ENCODE measurements at places on chromosomes 2 and 18.

DNA sequence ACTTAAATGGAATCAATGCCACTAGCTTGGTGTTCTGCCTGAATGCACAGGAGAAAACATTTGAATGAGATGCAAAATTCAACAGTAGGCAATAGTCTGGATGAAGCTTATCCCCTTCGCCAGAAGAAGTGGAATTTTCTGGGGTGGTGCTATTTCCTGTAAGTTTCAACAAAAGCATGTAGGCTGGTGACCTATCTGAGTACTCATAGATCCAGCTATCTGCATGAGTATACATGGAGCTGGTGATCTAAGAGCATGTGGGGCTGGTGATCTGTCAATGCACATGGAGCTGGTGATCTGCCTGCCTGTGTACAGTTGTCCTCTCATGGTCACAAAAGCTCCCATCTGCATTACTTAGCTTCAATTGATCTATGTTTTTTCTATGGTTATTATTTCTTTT is 71.2 kb downstream of the SLC9A4 start:
- DNase-seq, result no peak

- DNase-seq, result no peak
These were observed 22.9 kb downstream of the GPR35 start for GRCh38 chr2:240648155-240648649.

DNA sequence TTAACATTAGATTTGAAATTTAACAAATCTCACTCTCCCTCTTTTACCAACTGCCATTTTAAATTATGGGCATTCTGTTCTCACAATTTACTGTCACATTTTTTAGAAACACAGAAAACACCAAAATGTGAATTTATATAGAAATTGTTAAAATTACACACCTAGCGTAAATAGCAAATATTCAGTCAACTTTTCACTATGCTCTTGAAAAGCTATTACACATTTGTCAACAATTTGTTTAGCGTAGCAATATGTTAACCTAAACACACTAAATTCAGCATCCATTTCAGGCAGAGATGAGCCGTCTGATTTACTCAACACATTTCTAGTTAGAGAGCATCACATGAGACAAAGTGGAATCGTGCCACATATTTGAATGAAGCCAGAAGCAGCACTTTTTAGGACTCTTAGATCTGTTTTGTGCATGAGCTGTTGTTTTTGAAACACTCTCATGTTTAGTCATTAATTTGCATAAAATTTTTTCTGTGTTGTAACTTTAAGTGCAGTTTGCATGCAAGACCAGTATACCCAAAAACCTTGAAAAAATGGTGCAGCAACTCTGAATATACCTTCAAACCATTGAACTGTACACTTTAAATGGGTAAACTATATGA is 8.2 kb downstream of the TTC32 start:
- DNase-seq, result no peak

- no peak for DNase-seq
These were observed 845 bp downstream of the EML4 start for GRCh38 chr2:42169874-42170521.
